Psoas muscle (tissue), 8 donors: ENCODE measurements at places on chromosomes 12 and 14. TPM values are rescaled to one million over a fixed set of nuclear protein-coding genes. Genes with fewer than 3 reads are reported as not detected.

GRCh38 chr14:52268279-52269061, 972 bp downstream of the PTGDR start:
- peak; percentile 24 for DNase-seq

DNA sequence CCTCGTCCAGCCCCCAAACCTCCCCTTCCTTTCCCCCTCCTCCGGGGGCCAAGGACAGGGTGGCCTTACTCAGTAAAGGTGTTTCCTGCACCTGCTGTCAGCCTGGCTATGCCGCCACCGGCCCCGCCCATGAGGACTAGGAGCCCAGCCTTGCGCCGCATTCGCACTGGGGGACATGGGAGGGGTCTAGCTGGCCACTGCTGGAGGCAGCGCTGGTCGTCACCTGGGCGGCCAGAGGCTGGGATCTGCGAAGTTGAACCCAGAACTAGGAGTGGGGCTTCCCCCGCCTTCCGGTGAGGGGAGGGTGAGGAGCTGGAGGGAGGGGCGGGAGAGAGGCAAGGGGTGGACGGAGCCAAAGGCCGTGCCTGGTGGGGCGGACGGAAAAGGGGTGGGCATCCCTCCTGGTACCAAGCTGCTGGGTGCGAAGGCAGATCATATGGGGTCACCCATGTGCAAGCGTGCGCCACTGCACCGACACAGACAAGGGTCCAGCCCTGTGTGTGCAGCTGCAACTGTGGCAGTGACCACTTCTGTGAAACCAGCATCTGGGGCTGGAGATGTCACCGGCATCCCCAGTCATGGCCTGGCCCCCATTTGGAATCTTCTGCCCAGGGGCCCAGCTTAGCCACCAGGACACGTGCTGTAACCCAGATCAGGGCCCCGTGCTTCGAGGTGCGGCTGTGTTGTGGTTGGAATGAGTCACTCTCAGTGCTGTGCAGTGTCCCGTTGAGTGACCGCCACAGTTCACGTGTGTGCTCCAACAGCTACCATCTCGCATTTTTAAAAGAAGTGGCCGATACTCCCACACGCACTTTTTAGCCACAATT, 8.5 kb downstream of the AMN start:
- peak; percentile 43 for DNase-seq

The HOXC9 gene
- polyA plus RNA-seq: 31.1 TPM

The GARIN6 gene
- polyA plus RNA-seq: not detected

The KSR2 gene
- polyA plus RNA-seq: 0.01 TPM

DNA sequence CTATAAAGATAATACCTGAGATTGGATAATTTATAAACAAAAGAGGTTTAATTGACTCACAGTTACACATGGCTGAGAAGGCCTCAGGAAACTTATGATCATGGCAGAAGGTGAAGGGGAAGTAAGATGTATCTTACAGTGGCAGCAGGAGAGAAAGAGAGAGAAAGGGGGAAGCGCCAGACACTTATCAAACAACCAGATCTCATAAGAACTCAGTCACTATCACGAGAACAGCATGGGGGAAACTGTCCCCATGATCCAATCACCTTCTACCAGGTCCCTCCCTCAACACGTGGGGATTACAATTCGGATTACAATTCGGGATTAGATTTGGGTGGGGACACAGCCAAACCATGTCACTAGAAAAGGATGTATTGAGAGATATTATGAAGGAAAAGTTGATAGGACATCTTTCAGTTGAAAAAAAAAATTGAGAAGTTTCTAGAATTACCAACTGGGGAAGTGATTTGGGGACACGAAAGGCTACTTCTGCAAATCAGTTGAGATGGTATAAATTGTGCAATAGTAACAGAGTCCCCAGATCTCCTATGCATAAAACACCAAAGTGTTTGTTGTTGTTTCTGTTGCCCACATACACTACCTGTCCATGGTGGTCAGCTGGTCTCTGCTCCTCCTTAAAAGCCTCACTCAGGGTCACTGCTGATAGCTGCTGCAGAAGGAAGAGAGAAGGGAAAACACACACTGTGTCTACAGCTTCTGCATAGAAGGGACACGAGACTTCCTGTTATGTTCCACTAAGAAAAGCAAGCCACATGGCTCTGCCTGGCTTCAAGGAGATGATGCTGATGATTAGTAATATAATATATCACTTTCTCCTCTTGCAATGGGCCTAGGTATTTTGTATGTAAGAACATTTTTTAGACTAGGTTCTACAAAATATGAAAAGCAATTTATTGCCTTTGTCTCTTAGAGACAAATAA, 465.5 kb downstream of the PDZRN4 start:
- DNase-seq: no peak

The FAM90A1 gene
- polyA plus RNA-seq: not detected

- DNase-seq: peak; percentile 43
Observed at GRCh38 chr12:56206452-56207166, 15.1 kb downstream of the RNF41 start.
